ENCODE measurements at places on chromosomes 11 and 22.

- DNase-seq = no peak
Observed at GRCh38 chr11:116272181-116272789, 500.5 kb downstream of the BUD13 start.

GRCh38 chr11:61392981-61393595, 701 bp downstream of the TMEM216 start:
- no peak for DNase-seq

DNA sequence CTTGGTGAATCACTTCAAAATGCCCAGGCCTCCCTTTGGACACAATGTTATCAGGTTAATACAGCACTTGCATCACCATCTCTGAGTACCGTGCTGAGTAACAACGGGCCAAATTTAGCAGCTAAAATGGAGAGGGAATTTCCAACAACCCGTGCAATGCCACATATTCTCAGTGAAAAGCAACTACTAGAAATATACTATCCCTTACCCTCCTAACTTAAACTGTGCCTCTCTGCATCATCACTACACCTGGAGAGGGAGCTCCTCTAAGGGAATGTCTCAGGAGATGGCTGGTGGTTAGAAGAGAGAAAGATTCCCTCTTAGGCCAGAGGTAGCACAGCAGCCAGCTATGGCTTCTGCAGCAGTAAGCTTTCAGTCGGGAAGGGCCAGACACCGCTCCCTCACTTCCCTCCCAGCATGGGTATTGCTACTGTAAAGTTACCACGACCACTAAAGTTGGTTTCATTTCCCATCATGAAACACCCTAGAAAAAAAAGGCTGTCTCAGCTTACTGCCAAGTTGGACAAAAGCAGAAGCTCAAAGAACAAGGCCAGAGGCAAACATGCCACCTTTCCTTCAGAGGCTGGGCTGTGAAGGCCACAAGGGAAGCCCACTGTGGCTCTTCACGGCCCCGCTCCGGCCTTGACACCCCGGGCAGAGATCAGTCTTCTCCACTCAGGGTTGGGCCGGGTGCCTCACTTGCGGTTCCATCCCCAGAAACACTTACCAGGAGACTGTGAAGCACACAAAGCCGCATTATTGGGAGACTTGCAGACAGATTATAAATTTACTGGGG, 3.9 kb downstream of the MAML2 start:
- DNase-seq = peak; percentile 60

GRCh38 chr22:37907036-37907954, 1.2 kb downstream of the MICALL1 start:
- DNase-seq = peak; percentile 21

DNA sequence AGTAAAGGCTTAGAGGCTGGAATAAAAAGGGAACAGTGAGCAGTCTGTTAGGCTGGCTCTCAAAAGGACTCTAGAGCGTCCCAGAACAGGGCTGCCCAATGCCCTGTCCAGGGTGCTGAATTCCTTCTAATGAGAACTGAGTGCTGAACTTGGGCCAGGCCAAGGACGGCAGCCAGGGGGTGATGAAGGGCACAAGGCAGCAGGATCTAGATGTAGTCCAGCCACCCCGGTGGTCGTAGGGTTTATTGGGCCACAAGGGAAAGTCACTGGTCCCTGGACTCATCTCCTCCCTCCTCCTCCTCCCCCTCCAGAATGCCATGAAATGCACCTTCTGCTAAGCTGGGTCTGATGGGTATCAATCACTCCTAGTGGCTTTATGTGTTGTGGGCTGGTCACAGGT, 19.2 kb downstream of the NPTXR start:
- DNase-seq = peak; percentile 85

DNA sequence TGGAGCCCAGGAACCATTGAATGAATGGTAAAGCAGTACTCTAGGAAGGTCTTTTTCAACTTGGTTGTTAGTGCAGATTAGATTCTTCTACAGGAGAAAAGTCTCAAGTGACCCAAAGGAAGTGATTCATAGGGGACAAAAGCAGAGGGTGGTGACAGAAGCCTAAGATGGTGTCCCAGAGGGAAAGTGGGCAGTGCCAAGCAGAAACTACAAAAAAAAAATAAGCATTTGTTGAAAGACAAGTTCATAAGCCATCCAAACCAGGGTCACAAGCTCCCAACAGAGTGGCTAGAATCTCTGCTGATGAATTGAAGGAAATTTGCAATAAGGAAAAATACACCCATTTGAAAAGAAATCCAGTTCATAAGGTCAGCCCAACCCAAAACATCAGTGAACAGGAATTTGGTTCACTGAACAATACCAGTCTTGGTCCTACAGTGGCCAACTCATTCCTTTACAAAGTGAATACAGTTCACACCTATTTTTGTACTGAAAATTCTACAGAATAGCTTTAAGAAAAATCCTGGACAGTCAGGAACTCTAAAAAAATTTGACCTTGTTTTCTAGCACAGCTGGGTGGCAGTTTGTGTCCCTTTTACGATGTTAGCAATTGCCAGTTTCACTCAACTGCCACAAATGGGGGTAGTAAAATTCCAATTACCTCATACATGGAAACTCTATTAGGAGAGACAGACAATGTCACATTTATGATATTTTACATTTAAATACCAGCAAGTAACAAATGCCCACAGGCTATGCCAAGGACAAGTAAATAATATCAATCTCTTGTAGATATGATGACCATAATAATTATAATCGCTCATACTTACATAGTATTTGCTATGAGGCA, 21.6 kb upstream of the NUP160 start:
- DNase-seq = no peak

DNA sequence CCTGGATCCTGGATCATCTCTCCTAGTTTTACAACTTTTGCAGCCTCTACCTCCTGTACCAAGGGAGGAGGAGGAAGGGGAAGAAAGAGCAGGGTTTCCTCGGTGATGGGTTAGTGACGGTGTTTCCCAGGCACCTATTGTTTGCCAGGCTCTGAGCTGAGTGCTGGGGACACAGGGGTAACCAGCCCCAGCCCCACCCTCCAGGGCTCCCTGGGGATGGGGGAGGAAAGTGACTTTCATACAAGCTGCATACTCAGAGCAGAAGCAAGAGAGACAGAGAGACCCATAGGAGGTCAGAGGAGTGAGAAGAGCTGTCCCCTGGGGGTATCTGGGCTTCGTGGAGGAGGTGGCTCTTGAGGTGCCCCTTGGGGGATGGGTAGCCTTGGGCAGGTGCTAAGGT, 89.4 kb upstream of the THY1 start:
- DNase-seq = no peak

DNA sequence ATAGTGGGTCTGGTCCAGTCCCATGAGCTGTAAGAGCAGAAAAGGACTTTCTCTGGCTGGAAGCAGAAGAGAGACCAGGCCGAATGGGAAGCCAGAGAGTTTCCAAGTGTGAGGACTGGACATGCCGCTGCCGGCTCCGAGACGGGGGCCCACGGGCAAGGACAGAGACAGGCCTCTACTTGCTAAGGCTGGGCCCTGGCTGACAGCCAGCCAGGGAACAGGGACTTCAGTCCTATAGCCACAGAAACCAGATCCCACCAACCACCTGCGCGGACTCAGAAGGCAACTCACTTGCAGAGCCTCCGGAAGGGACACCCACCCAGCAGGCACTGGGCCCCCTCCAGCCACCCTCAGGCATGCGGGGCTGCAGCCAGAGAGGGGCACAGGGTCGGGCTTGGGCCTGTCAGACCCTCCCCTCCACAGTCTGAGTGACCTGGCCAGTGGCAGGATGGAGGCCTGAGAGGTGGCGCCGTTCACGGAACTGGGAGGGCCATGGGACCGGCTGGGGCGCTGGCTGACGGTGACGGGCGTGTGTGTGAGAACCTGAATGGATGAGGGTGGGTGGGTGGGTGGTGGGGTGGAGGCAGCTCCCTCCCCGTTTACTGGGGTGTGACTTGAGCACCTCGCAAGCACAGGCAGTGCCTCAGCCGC, 47.8 kb upstream of the A4GALT start:
- no peak for DNase-seq

DNA sequence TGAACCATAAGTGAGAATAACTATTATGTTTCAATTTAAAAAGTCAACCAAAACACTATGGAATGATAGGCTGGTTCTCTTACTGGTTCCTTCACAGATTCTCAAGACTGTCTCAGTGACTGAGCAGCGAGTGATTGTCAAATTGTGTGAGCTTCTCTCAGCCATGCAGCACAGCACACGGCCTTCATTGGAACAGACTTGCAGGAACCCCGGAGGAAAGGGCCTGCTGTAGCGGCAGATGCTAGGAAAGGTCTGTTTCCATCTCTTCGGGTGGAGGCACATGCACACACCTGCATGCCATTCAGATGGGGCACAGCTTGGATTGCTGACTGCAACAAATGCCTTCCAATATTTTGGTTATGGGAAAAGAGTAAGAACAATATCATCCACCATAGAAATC, 741.8 kb downstream of the OPCML start:
- DNase-seq = no peak

- no peak for DNase-seq
Observed at GRCh38 chr22:27551402-27551801, 250.2 kb downstream of the MN1 start.
